ENCODE measurements at places on chromosomes 4 and X.
A peak's percentile ranks its signal among the peaks of the same experiment; 100 is the strongest.

DNA sequence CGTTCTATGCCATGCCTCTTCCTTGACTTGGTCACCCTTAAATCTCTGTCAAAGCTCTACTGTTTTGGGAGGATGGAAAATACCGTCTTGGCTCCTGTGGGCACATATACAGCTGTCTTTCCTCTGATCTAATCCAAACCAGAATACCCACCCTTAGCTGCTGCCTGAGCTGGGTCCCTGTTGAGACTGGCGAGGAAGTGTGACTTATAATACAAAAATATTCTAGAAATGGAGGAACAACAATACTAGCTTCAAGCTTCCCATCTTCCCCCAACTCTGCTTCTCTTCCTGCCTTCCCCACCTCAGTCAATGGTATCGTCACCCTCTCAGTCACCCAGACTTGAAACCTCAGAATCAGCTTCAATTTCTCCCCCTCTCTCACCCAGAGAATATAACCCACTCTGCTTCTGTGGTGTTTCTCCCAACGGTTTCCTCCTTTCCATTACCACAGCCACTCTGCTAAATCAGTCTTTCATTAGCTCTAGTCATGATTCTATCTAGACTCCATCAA lies 599 bp upstream of the IL2RG start:
- no peak for DNase-seq

GRCh38 chr4:7295911-7296660 lies 103.7 kb downstream of the SORCS2 start:
- DNase-seq: peak; percentile 62

GRCh38 chr4:118318931-118319330 lies 33.9 kb downstream of the PRSS12 start:
- no peak for DNase-seq

- DNase-seq: no peak
Observed at GRCh38 chr4:6728320-6729029, 12.5 kb downstream of the BLOC1S4 start.

GRCh38 chr4:109701566-109702410 lies 1.5 kb downstream of the CASP6 start:
- DNase-seq: peak; percentile 50

DNA sequence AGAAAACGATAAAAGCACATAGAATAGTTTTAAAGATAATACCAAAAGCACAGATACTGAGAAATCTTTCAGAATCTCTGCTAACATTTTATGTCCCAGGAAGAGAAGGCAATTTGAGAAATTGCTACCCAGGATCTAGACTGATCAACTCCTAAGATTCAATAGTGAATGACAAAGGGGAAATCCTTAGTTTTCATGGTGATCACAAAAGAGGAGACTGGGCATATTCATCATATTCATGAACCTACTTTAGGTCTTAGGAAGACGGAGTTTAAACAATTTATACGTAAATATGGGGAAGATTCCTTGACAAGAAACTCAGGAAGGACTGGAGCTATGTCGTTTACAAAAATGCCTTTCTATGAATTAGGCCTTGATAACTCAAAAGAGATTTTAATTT lies 87.3 kb downstream of the SHISA3 start:
- DNase-seq: no peak

GRCh38 chr4:8471211-8471875 lies 30.8 kb downstream of the TRMT44 start:
- DNase-seq: no peak

- DNase-seq: no peak
Observed at GRCh38 chrX:138877746-138878145, 166.2 kb upstream of the FGF13 start.

DNA sequence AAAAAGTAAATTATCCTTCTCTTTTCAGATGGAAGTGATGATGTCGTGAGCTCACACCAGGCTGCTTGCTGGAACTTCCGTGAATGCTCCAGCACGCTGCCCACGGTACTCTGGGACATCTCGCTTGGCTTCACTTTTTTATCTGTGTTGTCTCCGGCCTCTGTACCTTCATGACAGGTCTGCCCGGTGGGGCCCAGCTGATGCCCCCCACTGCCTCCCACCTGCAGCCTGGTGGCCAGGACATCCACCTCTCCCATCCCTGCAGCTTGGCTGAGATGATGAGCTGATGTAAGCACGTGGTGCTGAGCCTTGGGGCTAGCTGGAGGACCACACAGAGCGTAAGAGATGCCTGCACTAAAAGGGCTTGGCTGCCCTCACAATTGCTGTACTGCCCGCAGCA lies 59.0 kb upstream of the HELT start:
- no peak for DNase-seq

- DNase-seq: no peak
Observed at GRCh38 chr4:169096221-169096620, 86.2 kb upstream of the CBR4 start.

- DNase-seq: no peak
Observed at GRCh38 chr4:166538491-166539005, 665.5 kb downstream of the TLL1 start.

GRCh38 chrX:149540131-149540620 lies 636 bp upstream of the EOLA1 start:
- DNase-seq: peak; percentile 95

DNA sequence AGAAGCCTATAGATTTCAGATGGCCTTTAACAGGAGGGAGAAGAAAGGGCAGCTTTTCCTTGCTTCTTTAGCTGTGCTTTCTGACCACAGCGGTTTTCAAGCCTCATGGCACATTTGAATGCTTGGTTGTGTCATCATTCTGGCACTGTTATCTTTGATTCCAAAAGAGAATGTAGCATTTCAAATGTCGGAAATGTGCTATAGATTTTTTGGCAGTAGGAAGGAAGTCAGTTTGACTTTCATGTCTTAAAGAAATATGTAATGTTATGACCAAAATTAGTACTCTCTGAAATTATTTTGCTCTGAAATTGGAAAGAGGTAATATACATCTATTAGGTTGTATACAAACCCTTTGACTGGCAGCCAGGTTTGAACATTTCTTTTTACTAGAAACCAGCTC lies 171.9 kb downstream of the TENM3 start:
- DNase-seq: no peak

DNA sequence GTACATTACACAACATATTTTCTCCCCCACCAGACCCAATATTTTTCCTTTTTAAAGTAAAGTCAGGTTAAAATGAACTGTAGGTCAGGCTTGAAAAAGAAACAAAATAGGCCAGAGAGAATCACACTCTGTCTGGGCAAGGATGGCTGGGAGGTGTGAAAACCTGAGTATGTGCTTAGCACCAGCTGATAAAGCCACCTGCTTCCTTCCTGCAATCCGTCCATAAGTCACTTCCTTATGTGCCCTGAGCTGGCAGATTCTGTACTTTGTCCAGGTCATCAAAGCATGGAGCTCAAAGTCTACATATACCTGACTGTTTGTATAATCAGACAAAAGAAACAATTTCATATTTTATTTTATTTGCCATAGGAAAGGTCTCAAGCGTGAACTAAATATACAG lies 37.7 kb downstream of the ANTXR2 start:
- DNase-seq: no peak

- no peak for DNase-seq
Observed at GRCh38 chrX:18291006-18291545, 63.4 kb downstream of the SCML2 start.

DNA sequence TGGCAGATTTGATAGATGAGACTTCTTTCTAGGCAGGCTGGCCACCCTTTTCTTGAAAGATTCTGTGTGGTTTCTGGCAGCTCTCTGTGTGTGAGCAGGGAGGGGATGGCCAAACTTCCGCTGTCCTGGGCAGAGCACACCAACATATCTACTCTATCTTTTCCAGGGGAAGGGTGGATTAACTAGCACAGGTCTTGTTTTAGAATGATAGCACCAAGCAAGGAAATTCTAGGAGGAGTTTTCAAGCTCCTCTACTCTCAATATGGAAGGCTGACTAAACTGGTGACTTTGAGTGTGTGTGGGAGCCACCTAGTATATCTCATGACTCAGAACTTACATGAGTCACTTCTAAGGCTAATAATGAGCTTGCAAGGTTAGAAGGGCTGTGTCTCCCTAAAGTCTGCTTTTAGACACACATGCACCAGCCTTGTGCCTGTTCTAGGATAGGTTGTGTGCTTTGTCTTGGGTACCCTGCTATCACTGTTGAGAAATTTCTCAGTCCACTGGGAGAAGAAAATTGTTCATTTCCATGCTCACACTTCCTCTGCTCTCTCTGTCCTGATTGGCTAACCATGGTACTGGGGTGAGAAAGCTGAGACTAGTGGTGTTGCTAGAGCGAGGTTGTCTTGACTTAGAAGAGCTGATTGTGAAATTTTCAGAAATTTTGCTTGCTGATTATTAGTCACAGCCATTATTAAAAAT lies 72.9 kb downstream of the YIPF6 start:
- no peak for DNase-seq

DNA sequence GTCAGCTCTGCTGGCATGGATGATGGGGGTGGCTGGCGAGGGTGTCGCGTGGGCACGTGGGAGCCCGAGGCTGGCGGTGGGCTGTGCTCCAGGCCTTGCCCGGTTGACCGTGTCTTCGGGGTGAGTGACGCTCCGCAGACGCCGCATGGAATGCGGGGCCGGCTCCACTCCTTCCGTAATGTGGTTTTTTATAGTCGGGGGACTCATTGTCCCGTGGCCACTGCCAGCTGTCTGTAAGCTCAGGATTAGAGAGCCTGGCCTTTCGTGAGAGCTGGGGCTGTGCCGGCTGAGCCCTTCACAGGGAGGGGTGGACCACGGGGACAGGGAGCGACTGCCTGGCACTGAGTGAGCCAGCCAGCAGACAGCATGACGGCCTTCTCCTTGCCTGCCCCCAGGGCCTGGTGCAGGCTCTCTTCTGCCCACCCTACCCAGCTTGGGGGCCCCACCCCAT lies 20.4 kb downstream of the DOK7 start:
- peak; percentile 65 for DNase-seq

- DNase-seq: peak; percentile 81
Observed at GRCh38 chr4:32025851-32026459, 1305.8 kb downstream of the PCDH7 start.

DNA sequence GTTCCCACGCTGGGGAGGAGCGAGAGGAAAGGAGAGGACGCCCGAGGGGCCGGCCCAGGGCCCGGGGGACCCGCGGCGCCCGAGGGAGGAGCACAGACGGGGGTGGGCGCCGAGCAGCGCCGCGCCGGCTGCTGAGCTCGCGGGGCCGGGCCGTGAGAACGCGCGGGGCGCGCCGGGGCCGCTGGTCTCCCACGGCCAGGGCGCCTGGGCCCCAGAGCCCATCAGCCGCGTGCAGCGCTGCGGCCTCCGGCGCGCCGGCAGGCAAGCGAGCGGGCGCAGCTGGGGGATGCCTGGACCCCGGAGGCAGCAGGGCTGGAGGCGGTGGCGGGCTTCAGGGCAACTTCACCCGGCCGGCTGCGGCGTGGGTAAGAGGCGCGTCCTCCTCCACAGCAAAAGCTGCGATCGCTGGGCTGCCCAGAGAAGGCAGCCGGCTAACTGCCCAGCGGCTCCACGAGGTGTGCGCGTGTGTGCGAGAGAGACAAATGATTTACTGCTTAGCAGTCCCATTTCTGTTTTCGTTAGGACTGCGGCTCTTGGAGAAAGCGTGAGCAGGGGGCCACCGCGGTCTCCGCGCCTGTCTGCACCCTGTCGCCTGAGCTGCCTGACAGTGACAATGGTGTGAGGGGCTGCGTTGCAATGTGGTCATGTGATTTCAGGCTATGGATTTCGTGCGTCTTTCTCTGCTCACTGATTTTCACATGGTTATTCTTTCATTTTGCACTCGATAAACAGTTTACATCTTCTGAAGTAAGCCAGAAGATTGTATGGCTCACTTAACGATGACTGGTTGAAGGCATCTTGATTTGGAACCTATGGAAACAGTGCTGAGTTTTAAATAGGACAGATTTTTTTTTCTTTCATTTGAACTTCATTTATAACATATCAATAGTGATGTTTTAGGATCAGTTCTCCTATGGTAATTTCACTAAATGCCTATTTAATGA lies 1.2 kb downstream of the GUCY1A1 start:
- DNase-seq: peak; percentile 91

- DNase-seq: no peak
Observed at GRCh38 chrX:129779747-129780146, at the start of gene SASH3. SASH3 (plus strand) TSS chrX:129779949; CDS start chrX:129780098, 149 bp downstream.

DNA sequence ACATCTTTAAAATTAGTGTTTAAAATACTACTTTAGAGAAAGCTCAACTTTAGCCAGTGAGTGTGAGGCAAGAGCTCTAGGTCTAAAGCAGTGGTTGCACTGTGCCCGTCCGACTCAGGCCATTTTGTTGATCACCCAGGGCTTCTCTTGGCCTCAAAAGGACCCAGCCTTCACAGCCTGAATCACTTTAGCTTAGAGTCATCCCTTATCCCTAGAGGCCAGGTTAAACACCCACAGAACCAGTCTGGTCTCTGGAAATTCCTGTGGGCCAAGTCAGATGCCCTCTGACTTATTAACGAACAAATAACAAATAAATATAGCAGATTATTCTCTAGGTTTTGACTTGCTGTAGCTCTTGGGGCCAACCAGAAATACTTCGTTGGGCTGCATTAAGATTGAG lies 102.3 kb downstream of the WWC2 start:
- no peak for DNase-seq

- no peak for DNase-seq
Observed at GRCh38 chr4:15809058-15809457, 30.9 kb downstream of the CD38 start.

DNA sequence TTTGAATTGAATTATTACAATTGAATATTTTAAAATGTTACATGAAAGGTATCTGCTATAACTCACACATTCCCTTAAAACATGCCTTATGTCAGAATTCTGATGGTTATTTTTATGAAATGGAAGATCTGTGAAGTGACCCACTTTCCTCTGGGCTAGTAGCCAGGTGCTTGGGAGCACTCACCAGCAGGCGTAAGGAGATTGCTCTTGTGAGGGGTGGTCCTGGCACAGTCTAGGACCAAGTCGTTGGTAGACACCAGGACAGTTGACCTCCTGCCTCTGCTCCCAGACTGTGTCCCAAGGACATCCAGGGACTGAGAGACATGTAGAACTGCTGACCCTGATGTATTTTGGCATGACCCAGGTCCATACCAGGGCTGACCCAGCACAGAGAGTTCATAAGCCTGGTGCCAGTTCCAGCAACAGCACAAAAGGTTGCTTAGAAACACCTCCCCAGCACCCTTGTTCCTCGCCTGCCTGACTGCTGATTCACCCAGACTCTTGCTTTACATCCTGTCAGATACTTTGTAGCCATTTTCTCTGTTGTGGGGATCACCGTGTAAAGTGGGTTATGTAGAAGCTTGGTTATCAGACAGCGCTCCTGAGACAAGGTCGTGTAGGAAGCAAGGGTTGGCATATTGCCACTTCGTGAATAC lies 48.5 kb downstream of the NELFA start:
- no peak for DNase-seq

DNA sequence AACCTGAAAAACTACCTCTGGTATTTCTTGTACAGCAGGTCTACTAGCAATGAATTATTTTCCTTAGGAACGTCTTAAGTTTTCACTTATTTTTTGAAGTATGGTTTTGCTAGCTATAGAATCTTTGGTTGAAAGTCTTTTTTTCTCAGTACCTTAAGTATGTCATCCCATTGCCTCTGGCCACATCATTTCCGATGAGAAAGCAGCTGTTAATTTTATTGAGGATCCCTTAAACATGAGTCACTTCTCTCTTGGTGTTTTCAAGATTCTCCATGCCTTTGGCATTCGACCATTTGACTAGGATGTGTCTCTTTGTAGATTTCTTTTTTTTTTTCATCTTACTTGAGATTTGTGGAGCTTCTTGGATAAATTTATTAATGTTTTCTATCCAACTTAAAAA lies 803.8 kb upstream of the AMOT start:
- DNase-seq: no peak
